ENCODE measurements at places on chromosomes 13 and 19.

DNA sequence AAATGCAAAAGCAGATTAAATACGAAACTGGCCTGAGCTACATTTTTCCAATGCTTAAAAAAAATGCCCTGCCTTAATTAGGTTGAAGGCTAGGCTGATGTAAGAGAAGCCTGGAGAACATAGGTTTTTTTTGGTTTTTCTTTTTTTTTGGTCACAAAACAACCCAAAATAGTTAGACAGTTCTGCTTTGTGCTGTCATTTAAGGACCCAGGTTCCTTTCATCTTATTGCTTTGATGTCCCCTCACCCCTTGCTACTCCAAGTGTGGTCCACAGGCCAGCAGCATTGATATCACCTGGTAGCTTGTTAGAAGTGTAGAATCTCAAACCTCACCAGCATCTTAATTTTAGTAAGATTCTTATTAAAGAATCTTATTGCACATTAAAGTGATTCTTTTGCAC lies 14.4 kb downstream of the TDRD3 start:
- DNase-seq: no peak

DNA sequence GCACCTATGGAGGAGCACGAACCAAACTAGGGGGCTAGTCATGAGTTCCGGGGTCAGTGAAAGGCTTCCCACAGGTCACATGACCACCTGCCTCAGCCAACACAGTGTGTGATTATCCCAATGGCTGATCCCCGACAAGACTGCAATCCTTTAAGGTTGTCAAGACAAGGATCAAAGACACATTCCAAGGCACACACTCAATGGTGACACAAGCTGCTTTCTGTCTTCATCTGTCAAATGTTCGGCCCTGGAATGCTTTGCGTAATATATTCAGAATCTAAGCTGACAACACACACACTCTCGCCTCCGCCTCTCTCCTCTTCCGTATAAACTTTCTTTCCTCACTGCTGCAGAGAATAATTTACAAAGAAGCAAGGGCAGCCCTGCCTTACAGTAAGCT lies 11.7 kb downstream of the RANBP3 start:
- DNase-seq: no peak

DNA sequence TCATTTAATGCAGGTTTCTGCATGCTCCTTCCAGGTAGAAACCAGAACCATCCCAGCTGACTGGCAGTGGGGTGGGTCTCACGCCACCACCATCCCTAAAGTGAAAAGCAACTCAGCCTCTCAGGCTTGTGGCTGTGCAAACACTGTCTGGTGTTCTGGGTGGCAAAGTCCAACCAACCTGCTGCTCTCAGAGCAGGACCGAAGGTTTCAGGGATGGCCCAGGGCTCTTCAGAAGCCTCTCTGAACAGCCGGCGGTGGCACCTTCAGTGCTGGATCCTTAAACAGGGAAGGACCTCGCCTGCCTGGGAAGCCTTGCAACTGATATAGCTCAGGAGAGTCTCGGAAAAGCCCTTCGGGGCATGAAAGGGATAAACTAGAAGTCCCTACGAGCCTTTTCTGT lies 100.8 kb downstream of the COL4A1 start:
- DNase-seq: no peak

GRCh38 chr19:50500753-50501151 lies 10.2 kb downstream of the JOSD2 start:
- no peak for DNase-seq

DNA sequence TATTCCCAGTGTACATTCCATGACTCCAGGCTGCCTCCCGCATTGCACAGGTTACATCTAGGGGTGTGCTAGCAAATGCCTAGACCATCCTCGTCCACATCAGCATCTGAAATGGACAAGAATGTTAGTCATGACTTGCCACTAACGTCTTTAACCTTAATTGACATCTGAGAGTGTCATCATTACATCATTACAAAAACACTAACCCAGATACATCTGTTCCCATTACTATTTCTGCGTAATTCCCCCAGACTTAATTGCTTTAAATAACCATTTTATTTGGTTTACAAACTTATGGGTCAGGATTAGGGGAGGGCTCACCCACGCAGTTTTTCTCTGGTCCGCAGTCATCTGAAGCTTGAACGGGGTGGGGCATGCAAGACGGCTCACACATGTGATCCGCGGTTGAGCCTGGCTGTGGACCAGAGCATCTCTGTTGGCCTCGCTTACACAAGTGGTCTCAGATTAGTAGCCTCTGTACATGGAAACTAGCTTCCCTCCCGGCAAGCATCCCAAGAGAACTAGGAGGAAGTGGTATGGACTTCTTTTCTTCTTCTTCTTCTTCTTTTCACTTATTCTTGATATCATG lies 15.9 kb downstream of the KL start:
- no peak for DNase-seq

DNA sequence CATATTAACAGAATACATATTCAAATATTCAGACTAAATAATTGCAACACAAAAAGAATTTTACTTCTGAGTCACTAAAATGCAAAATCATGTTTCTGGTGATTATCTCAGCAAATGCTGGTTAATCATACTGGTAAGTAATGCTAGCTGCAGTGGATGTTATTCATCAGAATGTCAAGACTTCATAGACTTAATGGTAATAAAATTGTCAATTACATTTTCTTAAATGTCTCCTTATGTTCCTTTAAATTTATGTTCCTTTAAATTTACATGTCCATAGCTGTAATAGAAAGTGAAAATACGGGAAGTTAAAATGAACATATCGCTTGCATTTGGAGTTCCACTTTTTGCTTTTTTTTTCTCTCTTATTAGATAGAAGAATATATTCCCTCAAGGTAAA lies 853.0 kb downstream of the SLITRK6 start:
- no peak for DNase-seq

DNA sequence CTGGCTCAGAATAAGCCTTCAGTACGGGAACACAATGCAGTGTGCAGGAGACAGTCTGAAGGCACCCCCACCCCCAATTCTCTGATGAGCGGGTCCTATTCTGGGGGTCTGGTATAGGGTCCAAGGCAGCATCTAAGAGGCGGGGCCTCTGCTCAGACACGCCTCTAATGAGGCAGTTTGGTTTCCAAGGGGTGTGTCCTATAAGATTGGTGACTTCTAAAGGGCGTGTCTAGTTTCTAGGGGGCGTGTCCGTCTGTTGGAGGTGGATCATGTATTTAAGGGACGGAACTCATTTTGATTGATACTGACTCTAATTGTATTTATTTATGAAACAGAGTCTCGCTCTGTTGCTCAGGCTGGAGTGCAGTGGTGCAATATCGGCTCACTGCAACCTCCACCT lies 8.7 kb downstream of the FIZ1 start:
- DNase-seq: peak; percentile 13

DNA sequence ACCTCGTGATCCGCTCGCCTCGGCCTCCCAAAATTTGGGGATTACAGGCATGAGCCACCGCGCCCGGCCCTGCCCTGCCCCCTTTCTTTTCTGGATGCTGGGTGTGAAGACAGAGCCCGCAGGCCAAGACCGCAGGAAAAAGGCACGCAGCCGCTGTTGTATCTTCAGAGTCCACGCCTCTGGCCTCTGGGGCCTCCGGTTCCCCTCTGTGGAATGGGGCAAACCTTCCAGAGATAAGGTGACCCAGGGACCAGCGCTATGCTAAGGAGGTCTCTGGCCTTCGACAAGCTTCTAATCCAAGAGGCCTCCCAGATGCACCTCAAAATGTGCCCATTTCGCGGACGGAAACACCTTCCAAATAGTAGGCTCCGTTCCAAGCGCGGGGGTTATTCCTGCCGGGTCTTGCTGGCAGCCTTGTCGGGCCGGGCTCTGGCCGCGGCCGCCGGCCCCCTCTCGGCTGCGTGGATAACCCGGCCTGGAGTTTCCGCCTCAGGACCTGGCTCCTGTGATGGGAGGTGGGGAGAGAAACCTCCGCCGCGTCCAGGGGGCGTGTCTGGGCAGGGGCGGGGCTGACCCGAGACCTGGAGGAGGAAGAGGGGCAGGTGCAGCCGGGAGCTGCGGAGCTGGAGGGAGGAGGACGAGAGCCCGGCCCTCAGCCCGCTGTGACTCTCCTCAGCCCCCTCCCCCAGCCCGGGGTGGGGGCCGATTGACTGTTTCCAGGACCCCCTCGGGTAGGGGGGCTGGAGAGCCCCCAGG lies 13.1 kb downstream of the TJP3 start:
- peak; percentile 93 for DNase-seq
